ENCODE measurements at places on chromosomes 4 and X. TPM values are rescaled to one million over a fixed set of nuclear protein-coding genes. Genes with fewer than 3 reads are reported as not detected.

Gene CCDC158
- total RNA-seq = 2.2 TPM

- DNase-seq = no peak
Measured at GRCh38 chr4:109294006-109294405, 8.5 kb downstream of the COL25A1 start.

DNA sequence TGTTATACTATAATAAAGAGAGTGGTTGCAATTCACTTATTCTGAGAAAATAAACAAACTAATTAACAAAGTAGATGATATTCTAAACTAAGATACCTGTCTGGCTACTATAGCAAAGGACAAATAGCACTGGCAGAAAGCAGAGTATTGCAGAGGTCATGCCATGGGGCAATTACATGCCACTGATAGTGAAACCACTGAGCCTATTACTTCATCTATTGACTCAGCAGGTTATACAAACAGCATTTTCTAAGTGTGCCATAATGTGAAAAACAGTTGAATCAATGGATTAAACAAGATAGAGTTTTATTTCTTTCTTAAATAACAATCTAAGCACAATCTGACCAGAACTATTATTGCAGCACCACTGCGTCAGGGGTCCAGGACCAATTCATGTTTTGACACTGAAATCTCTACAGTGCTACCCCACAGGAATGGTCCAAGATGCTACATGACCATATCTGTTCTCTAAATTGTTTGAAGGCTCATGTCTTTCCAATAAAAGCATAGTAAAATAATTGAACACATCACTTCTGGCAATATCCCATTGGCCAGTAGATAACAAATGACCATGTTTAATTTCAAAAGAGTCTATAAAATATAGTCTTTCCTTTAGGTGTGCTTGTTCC is 389.5 kb upstream of the GRID2 start:
- no peak for DNase-seq

GRCh38 chr4:41455206-41455605 is 82.8 kb upstream of the LIMCH1 start:
- no peak for DNase-seq

GRCh38 chr4:1061760-1062159 is 50.3 kb downstream of the FGFRL1 start:
- no peak for DNase-seq

DNA sequence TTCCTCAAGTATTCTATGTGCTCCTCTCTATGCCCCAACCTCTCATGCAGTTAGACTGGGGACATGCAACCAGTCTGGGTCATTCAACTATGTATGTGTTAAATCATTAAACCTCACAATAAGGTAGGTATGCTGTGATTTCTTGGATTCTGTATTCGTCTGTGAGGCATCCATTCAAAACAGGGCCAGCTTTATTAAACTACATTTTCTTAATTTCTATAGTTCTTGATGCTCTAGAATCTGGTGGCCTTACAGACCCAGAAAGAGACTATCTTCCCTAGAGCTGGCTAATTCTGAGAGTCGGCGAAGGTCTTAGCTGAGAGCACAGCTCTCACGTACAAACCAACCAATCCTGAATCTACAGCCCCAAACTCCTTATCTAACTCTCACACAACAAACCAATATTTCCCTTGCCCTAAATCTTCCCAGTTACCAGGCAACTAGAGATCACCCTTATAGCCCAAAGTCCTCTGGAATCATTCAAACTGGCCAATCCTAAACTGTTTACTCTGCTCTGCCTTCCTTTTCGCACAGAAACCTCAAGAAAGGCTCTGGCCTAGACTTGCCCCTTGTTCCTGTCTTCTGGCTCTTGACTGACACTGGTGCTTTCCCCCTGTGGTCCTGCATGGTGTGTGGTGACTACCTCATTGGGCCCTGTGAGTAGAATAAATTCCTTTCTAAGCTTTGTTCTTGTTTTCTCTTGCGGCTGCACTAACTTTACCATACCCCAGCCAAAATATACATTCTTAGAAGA is 203.5 kb upstream of the TET2 start:
- DNase-seq = no peak

Gene EVC2
- total RNA-seq = 5.6 TPM

GRCh38 chr4:108053251-108053711 is 63.6 kb downstream of the HADH start:
- no peak for DNase-seq

Gene MEPE
- not detected for total RNA-seq

Gene RTL9
- total RNA-seq = not detected
